AG09309 (cell line): ENCODE measurements at places on chromosomes 7 and 10.

DNA sequence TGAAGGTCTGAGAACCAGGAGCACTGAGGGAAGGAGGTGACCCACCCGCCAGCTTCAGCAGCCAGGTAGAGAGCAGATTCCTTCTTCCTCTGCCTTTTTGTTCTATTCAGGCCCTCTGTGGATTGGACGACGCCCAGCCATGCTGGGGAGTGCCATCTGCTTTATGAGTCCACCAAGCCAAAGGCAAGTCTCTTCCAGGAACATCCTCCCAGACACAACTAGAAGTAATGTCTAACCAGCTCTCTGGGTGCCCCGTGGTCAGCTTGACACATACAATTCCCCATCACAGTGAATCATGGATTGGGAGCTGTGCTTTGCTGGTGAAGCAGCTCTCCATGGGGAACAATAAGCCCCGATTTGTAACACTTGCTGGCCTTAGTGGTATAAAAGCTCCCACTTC is 125.2 kb downstream of the CCDC3 start:
- DNase-seq, result no peak

GRCh38 chr10:69934768-69935167 is 117.9 kb upstream of the MACROH2A2 start:
- DNase-seq, result no peak

DNA sequence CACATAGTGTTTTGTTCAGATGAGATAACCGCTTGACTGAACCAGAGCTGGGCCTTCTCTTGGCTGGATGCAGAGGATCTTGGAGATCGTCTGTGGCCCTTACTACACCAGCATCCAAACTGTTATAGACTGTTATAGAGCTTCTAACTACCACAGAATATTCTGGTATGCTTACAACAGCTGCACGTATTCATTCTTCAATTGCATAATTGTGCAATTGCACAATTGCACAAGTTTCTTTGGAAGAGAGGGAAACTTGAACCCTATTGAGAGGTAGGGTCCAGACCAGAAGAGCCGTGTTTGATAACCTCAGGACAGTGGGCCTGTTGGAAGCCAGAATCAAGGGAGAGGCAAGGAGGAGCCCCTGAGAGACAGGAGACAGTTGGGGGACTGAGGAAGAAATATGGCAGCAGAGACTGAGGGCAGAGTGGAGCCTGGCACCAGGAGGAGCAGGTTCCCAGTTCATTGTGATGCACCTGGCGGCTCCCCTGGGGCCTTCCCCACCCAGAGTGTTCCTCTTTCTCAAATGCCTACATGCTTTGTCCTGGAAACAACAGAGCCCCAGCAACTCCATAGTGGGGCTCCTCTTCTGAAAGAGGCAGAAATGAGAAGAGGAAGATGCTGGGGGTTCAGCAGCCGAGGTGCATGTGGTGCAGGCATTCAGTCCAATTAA is 64.1 kb downstream of the PTPRZ1 start:
- DNase-seq, result no peak

DNA sequence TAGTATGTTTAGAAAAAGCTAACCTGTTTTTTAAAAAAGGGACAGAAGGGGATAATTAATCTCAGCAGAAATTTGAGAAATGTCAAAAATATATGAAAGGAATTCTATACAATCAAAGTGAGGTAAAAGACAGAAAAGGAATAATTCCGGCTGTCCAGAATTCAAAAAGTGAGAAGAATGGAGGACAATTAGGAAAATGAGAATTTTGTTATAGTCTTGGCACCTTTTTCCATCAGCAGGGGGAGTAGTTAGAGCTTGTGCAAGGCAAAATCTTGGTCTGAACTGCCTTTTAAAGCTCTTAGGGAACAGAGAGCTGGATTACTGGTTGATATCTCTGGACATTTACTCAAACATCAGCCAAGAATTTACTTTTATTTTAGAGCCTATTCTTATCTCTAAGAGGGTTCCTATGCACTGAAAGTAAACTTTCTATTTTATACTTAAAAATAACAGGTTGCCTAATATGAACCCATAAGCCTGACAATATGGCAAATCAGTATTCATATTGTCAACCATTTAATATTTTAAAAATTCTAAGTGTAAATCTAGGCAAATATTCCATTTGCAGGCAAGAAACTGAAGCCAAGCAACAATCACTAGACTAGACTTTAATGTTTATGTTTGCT is 185.6 kb downstream of the ANK3 start:
- DNase-seq, result no peak

DNA sequence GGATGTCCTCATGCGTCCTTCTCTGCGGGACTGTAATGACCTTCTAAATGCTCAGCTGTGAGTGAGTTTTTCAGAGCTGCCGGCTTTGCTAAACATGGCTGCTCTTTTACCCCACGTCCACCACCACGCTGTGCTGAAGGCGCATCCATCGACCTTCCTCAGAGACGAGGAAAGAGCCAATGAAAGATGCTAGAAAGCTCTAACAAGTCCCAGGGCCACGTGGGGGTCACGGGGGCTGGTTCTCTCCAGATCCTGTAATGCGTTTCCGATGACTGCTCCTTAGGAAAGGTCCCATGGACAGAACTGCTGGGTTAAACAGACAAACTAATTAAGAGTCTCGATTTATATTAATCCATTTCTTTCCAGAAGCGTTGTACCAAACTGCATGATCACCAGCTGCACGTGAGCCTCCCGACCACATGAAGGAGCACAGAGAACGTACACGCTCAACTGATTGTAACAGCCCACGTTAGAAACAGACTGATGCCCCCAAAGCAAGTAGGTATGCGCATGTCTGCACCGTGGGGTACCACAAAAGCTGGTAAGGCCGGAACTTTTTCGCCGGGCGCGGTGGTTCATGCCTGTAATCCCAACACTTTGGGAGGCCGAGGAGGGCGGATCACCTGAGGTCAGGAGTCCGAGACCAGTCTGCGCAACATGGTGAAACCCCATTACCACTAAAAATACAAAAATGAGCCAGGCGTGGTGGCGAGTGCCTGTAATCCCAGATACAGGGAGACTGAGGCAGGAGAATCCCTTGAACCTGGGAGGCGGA is 109.6 kb downstream of the TCERG1L start:
- no peak for DNase-seq

- DNase-seq, result no peak
These were observed 41.8 kb upstream of the CC2D2B start for GRCh38 chr10:95865814-95866466.

- DNase-seq, result no peak
These were observed 64.7 kb downstream of the GSDME start for GRCh38 chr7:24692592-24692991.

DNA sequence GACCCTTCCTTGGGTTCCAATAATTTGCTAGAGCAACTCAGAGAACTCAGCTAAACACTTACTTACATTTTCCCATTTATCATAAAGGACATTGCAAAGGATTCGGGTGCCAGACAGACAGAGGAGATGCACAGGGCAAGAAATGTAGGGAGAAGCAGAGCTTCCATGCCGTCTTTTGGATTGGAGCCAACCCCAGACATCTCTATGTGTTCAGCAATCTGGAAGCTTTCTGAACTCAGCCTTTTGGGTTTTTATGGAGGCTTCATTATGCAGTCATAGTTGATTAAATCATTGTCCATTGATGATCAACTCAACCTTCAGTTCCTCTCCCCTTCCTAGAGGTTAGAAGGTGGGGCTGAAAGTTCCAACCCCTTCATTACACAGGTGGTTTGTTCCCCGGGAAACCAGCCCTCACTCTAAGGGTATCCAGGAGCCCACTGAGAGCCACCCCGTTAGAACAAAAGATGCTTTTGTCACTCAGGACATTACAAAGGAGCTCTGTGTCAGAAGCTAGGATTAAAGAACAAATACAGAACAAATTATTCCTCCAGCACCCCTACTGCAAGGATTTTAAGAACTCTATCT is 211.9 kb upstream of the VSTM2A start:
- no peak for DNase-seq

DNA sequence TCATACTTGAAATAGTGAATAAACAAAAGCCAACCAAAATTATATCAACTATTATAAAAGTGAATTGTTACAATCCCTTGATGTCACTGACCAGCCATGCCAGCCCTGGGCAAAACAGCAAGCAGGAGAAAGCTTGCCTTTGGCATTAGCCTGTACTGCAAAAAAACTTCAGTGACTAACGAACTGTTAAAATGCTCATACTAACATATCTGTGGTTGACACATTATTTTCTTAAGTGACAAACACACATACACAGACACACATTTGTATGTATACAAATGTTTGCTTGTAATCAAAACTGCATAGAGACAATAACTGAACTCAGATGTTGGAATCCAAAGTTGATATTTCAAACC is 29.5 kb downstream of the CHCHD3 start:
- DNase-seq, result no peak

GRCh38 chr10:103710490-103710889 is 144.9 kb downstream of the SH3PXD2A start:
- no peak for DNase-seq

GRCh38 chr7:84256571-84256971 is 62.0 kb upstream of the SEMA3A start:
- no peak for DNase-seq

- DNase-seq, result no peak
These were observed 73.5 kb upstream of the RSU1 start for GRCh38 chr10:16890691-16891090.

DNA sequence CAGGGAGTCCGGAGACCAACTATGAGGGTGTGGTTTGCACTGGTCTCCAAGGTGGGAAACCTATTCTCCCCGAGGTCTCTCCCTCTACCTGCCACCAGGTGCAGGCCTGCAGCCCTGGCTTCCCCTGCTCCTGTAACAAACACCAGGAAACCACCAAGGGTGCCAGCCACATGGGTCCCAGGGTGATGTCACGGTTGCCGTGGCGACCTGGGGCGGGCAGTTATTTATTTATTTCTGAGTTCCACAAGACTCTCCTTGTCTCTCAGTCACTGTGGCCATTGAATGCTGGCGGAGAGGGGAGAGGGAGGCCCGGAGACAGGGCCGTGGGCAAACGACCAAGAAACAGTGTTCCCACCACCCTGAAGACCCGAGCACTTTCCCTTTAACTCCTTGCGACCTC is 27.0 kb downstream of the MMD2 start:
- no peak for DNase-seq
